Gastrocnemius medialis (tissue), 4 donors: ENCODE measurements at places on chromosomes 3 and 15. TPM values are rescaled to one million over a fixed set of nuclear protein-coding genes. Genes with fewer than 3 reads are reported as not detected.

GRCh38 chr3:52123106-52123725 is 31.0 kb downstream of the POC1A start:
- H3K36me3 ChIP-seq, result no peaks in the 10 kb centered on the region
- peak overlapping the region; percentile 68 for H3K27ac ChIP-seq
- DNase-seq, result peak; percentile 60
- H3K4me3 ChIP-seq, result no peak overlapping the region
- H3K27me3 ChIP-seq, result no peaks in the 10 kb centered on the region

- H3K27ac ChIP-seq, result no peak overlapping the region
- H3K36me3 ChIP-seq, result no peaks in the 10 kb centered on the region
- peaks cover 4% of the 10 kb centered on the region for H3K4me1 ChIP-seq
- peaks cover 70% of the 10 kb centered on the region for H3K27me3 ChIP-seq
- no peak for DNase-seq
- H3K4me3 ChIP-seq, result no peak overlapping the region
Measured at GRCh38 chr15:79089331-79089889, 1.2 kb downstream of the RASGRF1 start.

- no peak overlapping the region for H3K27ac ChIP-seq
- peaks cover 14% of the 10 kb centered on the region for H3K4me1 ChIP-seq
- H3K4me3 ChIP-seq, result no peak overlapping the region
- no peak for DNase-seq
Measured at GRCh38 chr3:174495928-174496327, 363.2 kb upstream of the NAALADL2 start.

DNA sequence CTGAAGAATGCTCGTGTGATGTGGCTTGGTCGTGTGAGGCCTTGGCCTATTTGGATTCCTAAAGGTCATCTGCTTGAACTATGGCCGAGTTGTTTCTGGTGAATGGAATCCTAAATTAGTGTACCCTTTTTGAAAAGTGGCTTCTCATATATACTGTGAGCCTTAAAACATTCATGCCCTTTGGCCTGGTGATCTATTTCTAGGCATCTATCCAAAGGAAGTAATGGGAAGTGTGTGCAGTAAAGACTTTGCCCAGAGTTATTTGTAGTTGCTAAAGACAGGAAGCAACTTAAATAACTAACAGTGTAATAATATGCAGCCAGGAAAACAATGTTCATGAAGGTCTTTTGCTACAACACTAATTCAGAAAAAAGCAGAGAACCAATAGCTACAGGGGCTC is 3.0 kb downstream of the DGKG start:
- H3K4me3 ChIP-seq, result no peak overlapping the region
- no peak for DNase-seq
- H3K27ac ChIP-seq, result no peak overlapping the region

GRCh38 chr3:5635746-5636145 is 448.2 kb downstream of the EDEM1 start:
- no peak for DNase-seq
- H3K27ac ChIP-seq, result no peak overlapping the region
- no peaks in the 10 kb centered on the region for H3K36me3 ChIP-seq
- no peak overlapping the region for H3K4me3 ChIP-seq

DNA sequence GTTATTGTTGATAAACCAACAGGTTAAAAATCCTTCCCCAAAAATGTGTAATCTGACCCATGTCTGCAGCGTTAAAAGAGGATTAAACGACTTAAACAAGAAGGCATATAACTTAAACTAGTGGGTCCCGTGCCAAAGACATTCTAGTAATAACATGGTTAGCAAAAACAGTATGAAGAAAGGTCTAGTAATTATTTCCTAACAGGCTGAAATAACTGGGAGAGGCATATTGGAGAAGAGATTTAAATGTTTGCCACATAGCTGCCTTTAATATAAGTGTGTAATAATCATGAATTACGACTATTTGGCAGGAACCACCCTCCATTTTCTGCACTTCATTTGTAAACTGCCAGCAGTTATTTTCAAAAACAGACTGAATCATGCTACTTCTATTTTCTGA is 67.7 kb upstream of the CSPG5 start:
- H3K27ac ChIP-seq, result no peak overlapping the region
- no peak overlapping the region for H3K4me3 ChIP-seq
- H3K4me1 ChIP-seq, result peaks cover 16% of the 10 kb centered on the region
- no peaks in the 10 kb centered on the region for H3K27me3 ChIP-seq
- H3K36me3 ChIP-seq, result no peaks in the 10 kb centered on the region

DNA sequence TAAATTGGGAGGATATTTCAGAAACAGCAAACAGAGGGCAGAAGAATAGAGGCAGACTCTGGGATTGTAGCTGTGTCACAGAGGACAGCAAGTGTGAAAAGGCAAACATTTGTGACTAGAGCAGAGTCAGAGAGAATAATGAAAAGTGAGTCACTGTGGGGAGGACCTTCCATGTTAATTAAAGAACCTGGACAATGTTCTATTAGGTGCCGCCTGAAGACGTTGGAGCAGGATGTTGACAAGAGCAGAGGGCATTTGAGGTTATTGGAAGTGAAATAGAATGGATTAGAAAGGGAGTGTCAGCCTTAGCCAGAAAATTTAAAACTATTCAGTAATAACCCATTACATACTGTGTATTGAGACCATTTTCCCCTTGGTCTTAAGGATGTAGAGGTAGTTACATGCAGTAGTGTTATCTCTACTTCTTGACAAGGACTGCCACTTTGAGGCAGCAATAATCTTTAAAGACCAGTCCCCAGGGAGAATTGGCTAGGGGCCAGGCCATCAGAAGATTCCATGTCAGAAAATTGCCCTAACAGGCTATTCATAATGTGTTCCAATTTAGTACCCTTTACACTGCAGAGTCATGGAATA is 5.8 kb downstream of the ACKR2 start:
- H3K36me3 ChIP-seq, result no peaks in the 10 kb centered on the region
- H3K27ac ChIP-seq, result no peak overlapping the region
- DNase-seq, result no peak

DNA sequence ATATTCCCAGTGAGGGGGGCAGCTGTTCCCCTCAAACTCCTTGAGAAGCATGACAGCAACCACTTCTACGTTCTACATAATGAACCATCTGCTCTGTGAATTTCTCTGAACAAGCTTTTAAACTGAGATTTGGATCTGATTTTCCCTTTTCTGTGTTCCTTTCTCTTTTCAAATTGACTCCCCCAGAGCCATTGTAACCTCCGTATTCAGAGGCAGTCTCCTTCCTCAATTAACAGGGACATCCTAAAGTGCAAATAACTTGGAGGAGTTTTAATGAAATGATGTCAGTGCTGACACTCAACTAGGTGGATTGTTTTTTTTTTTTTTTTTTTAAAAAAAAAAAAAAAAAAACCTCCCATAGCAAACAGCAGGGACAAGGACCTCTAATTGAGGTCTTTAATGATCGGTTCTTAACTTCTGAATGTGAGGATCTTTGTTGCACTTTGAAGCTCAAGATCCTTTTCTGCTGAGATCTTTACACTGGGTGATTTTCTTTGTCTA is 48.8 kb downstream of the ADAMTS9 start:
- DNase-seq, result no peak
- no peaks in the 10 kb centered on the region for H3K27me3 ChIP-seq
- no peaks in the 10 kb centered on the region for H3K36me3 ChIP-seq

- DNase-seq, result no peak
- H3K4me1 ChIP-seq, result peaks cover 5% of the 10 kb centered on the region
- H3K4me3 ChIP-seq, result no peak overlapping the region
- H3K27me3 ChIP-seq, result no peaks in the 10 kb centered on the region
Measured at GRCh38 chr3:11300970-11301369, 28.8 kb downstream of the ATG7 start.

DNA sequence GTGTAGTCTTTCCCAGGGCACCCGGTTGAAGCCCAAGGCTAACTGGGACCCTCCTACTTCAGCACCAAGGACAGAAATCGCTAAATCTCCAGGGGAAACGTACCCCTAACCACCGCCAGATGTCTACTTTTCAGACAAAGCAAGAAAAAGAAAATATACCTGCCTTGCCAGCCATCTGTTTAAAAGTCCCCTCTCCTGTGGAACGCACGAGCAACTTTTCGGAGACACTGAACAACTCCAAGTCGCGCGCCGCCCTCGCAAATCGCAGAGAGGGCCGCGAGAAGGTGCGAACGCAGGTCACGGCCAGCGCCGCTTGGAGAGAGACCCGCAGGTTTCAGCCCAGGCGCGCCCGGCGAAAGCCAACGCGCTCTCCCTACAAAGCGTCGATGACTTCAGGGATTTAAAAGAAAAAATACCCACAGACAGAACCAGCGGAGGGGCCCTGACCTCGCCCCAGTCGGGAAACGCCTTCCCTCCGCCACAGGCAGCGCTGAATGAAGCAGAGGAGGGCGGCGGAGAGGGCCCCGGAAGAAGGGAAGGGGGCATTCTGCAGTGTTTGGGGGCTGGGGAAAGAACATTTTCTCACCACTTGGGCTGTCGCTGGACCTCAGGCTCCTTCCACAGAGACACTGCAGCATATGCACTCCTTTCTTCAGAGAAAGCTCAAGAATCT is 213.1 kb downstream of the FGF12 start:
- H3K27me3 ChIP-seq, result peaks cover 37% of the 10 kb centered on the region
- no peaks in the 10 kb centered on the region for H3K36me3 ChIP-seq
- peak overlapping the region; percentile 47 for H3K4me3 ChIP-seq
- DNase-seq, result no peak

GRCh38 chr3:33474896-33475295 is 34.7 kb upstream of the UBP1 start:
- H3K27ac ChIP-seq, result no peak overlapping the region
- no peaks in the 10 kb centered on the region for H3K36me3 ChIP-seq
- no peak overlapping the region for H3K4me3 ChIP-seq
- H3K27me3 ChIP-seq, result no peaks in the 10 kb centered on the region

GRCh38 chr15:85890620-85890980 is 95.9 kb upstream of the KLHL25 start:
- H3K4me1 ChIP-seq, result no peaks in the 10 kb centered on the region
- DNase-seq, result no peak
- H3K27ac ChIP-seq, result no peak overlapping the region

GRCh38 chr3:186514296-186515002 is 29.7 kb downstream of the CRYGS start:
- DNase-seq, result no peak
- H3K4me3 ChIP-seq, result no peak overlapping the region
- no peaks in the 10 kb centered on the region for H3K4me1 ChIP-seq

- no peaks in the 10 kb centered on the region for H3K4me1 ChIP-seq
- no peaks in the 10 kb centered on the region for H3K36me3 ChIP-seq
- no peak overlapping the region for H3K27ac ChIP-seq
- DNase-seq, result no peak
- H3K27me3 ChIP-seq, result no peaks in the 10 kb centered on the region
Measured at GRCh38 chr15:49844390-49844789, 223.5 kb downstream of the DTWD1 start.

- DNase-seq, result no peak
- H3K4me1 ChIP-seq, result peaks cover 30% of the 10 kb centered on the region
- H3K27ac ChIP-seq, result peak overlapping the region; percentile 80
- peaks cover 3% of the 10 kb centered on the region for H3K36me3 ChIP-seq
- no peaks in the 10 kb centered on the region for H3K27me3 ChIP-seq
Measured at GRCh38 chr3:15645740-15646501, 44.4 kb downstream of the BTD start.

GRCh38 chr3:139529662-139530061 is 9.9 kb downstream of the RBP1 start:
- H3K4me1 ChIP-seq, result no peaks in the 10 kb centered on the region
- H3K4me3 ChIP-seq, result no peak overlapping the region
- no peaks in the 10 kb centered on the region for H3K27me3 ChIP-seq
- no peak overlapping the region for H3K27ac ChIP-seq
- DNase-seq, result no peak
- no peaks in the 10 kb centered on the region for H3K36me3 ChIP-seq

GRCh38 chr15:57677204-57677603 is 29.3 kb upstream of the POLR2M start:
- DNase-seq, result no peak
- H3K27ac ChIP-seq, result no peak overlapping the region
- no peaks in the 10 kb centered on the region for H3K36me3 ChIP-seq
- H3K27me3 ChIP-seq, result no peaks in the 10 kb centered on the region
- H3K4me3 ChIP-seq, result no peak overlapping the region
- no peaks in the 10 kb centered on the region for H3K4me1 ChIP-seq

- H3K27ac ChIP-seq, result no peak overlapping the region
- no peak for DNase-seq
- H3K36me3 ChIP-seq, result no peaks in the 10 kb centered on the region
- H3K4me1 ChIP-seq, result no peaks in the 10 kb centered on the region
- H3K27me3 ChIP-seq, result no peaks in the 10 kb centered on the region
- H3K4me3 ChIP-seq, result no peak overlapping the region
Measured at GRCh38 chr15:91911844-91912243, 58.3 kb downstream of the SLCO3A1 start.

DNA sequence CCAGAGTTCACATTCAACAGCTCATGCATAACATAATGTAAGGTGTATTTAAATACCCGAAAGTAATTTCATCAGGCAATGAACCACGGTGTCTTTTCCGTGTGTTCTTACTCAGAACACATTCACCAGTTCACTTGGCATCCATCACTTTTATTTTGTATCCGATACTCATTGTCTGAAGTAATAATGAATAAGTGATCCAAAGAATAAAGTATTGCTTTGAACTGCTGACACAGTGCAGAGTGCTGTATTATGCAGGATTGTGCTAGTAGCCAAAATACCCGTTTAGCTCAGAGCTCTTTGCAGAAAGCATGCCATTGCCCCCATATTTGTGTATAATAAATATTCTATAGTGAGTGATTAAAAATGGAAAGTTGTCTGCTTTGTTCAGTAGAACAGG is 460.9 kb upstream of the KCNMB2 start:
- no peaks in the 10 kb centered on the region for H3K27me3 ChIP-seq
- H3K36me3 ChIP-seq, result no peaks in the 10 kb centered on the region
- H3K27ac ChIP-seq, result no peak overlapping the region
- H3K4me1 ChIP-seq, result peaks cover 8% of the 10 kb centered on the region
- DNase-seq, result no peak

Gene ATP13A4
- total RNA-seq, result not detected

Gene KIF7
- total RNA-seq, result 0.66 TPM

Gene SAMD7
- total RNA-seq, result not detected

Gene BHLHE40
- total RNA-seq, result 39.8 TPM

Gene GPR149
- total RNA-seq, result not detected

Gene GOLGA6L10
- 1.5 TPM for total RNA-seq

Gene NME9
- not detected for total RNA-seq

Gene RCN2
- total RNA-seq, result 32.2 TPM

Gene COPG1
- 59.7 TPM for total RNA-seq

Gene ITPKA
- 0.75 TPM for total RNA-seq

Gene SUMF1
- total RNA-seq, result 6.6 TPM

Gene ZNF501
- 1.2 TPM for total RNA-seq

Gene HRH1
- total RNA-seq, result 0.75 TPM

Gene GPR87
- total RNA-seq, result not detected

Gene AP3B2
- total RNA-seq, result not detected

Gene GOLGA6A
- total RNA-seq, result not detected

Gene DPPA4
- total RNA-seq, result not detected

Gene ITPR1
- total RNA-seq, result 21.7 TPM

Gene FSTL1
- total RNA-seq, result 53.4 TPM
